ENCODE measurements at places on chromosomes 12 and 14.

- no peak for DNase-seq
Observed at GRCh38 chr12:90124914-90125313, 416.3 kb upstream of the ATP2B1 start.

DNA sequence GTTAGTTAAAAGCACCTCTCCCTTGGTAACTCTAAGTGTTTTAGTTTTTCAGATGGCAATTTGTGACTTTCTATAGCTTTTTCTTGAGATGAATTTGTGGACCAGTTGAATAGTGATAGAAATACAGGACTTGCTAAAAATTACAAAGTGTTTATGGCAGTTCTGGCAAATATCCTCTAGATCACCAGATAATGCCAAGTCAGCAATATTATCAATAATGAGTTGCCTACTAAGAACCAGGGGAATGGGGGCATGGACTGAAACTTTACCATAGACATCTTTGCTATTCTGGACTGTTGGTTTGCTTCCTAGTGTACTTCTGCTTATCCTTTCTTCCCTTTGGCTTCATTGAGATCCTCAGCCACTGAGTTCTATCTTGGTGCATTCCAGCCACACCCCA, 584.2 kb downstream of the DIO2 start:
- no peak for DNase-seq

GRCh38 chr12:108352591-108352990, 13.5 kb upstream of the CMKLR1 start:
- no peak for DNase-seq

- peak; percentile 83 for DNase-seq
Observed at GRCh38 chr14:89304972-89305703, 111.9 kb downstream of the FOXN3 start.

GRCh38 chr12:6218347-6218925, 18.2 kb downstream of the CD9 start:
- DNase-seq: no peak

DNA sequence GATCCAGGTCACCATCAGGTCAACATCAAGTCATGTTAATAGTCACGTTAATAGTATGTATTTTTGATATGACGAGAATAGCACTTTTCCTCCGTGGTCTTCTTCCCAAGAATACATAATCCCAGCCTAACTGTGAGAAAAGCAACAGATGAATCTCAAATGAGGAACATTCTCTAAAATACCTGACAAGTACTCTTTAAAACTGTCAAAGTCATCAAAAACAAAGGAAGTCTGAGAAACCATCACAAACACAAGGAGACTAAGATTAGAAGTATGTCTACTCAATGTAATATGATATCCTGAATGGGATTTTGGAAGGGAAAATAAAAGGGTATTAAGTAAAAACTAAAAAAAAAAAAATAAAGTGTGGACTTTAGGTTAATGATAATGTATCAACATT, 36.8 kb upstream of the GLIPR1 start:
- DNase-seq: peak; percentile 6
